Dorsolateral prefrontal cortex (tissue), 122 donors: ENCODE measurements at places on chromosomes 16 and 17. TPM values are rescaled to one million over a fixed set of nuclear protein-coding genes. Genes with fewer than 3 reads are reported as not detected.

Gene TPPP3
- total RNA-seq, result 77.0 TPM

GRCh38 chr17:32486111-32486700 is 587 bp upstream of the CDK5R1 start:
- peak; percentile 81 for DNase-seq

GRCh38 chr17:70608193-70608592 is 438.9 kb downstream of the KCNJ2 start:
- DNase-seq, result no peak

GRCh38 chr17:55289106-55289446 is 24.3 kb downstream of the HLF start:
- no peak for DNase-seq

GRCh38 chr17:80187090-80187489 is 17.3 kb downstream of the CARD14 start:
- no peak for DNase-seq

Gene MYCBPAP
- total RNA-seq, result 3.7 TPM

DNA sequence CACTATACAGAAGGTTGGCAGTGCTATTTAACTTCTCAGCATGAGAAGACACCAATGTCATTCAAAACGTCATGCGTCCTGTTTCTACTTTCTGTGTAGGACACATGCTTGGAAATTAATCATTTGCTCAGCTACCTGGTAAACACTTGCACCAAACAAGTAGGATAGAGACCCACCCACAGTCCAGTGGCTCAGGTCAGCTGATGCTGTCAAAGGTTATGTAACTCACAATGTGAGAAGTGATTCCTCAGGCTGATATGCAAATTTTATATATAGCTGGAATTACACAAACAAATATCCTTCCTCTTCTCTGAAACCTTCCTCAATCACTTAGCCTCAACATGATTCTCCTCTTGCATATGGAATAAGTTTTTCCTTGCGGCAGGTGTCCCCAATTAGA is 59.6 kb downstream of the ZZEF1 start:
- DNase-seq, result no peak

GRCh38 chr17:48026502-48027321 is 10.9 kb downstream of the COPZ2 start:
- DNase-seq, result peak; percentile 83

- DNase-seq, result no peak
Measured at GRCh38 chr17:59815965-59816364, 76.8 kb downstream of the TUBD1 start.

DNA sequence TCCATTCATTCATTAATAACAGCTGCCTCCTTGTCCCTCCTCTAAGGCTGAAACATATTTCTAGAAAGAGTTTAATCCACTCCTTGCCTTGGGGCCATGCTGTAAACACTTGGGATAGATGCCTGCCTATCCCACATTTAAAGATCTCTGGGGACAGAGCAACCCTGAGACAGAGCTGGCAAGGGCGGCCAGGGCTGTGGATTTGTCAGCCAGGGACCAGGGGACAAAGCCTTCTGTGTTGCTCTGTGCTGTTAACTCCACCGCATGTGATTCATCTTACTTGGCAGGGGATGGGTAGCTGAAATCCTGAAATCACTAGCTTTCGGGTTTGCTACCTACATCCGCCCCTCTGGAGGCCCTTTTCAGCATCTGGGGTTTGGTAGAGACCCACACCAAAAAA is 392.9 kb downstream of the SLC39A11 start:
- DNase-seq, result peak; percentile 64

DNA sequence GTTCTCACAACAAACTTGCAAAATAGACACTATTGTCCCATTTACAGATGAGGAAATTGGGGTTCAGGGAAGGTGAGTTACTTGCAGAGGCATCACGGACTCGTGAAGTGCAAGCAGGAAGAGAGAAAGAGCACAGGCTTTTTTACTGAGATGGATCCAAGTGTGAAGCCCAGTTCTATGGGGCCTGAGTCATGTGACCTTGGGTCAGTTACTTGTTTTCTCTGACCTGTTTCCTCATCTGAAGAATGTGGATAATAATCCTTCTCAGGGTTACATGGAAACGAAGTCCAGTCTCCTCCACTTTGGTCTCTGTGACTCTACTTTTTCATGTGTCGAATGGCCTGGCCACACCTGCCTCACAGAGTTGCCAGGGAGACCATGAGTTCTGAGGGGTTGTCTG is 134.4 kb downstream of the SPACA3 start:
- no peak for DNase-seq

Gene ARL17B
- total RNA-seq, result 32.7 TPM

DNA sequence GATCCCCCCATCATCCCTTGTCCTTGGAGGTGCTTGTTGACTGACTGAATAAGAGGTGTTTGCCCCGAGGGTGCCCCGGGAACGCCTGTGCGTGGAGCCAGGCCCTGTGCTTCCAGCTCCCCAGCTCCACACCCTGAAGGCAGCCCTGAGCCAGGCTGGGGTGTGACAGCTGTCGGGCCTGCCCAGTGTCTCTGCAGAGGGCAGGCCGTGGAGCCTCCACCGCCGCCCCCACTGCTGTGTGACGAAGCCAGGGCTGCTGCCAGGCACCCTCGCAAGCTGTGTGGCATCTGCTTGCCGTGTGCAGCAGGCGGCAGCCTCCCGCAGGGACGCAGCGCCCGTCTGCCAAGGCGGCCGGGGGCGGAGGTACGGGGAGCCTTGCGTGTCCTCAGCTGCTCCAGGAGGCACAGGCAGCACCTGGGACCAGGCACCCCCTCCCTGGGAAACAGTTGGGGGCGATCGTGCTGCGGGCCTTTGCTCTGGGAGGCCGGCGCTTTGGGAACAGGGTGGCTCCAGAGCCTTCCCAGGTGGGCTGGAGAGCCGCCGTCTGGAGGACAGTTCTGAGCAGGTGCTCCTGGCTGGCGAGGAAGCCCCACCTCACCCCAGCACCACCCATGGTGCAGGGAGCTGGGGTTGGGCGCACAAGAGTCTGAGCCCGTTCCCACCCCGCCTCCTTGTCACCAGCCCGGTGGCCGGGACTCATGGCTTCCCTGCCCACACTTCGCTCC is 26.6 kb downstream of the GSE1 start:
- peak; percentile 74 for DNase-seq

Gene RGS11
- total RNA-seq, result 69.8 TPM

Gene C17orf100
- total RNA-seq, result 6.8 TPM

DNA sequence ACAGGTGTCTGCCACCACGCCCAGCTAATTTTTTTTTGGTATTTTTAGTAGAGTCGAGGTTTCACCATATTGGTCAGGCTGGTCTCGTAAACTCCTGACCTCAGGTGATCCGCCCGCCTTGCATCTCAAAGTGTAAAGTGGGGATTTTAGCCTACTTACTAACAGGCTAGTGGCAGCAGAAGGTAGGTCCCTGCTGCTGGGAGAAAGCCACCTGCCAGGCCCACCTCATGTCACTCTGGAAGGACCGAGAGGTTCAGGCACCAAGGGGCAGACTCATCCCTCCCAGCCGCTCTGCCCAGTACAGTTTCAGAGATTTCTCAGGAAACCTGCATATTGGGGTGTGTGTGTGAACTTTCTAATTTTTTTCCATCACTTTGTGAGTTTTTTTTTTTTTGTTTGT is 2.1 kb upstream of the RCVRN start:
- DNase-seq, result no peak

Gene KRTAP4-4
- total RNA-seq, result not detected

GRCh38 chr17:77817953-77818352 is 140.6 kb upstream of the TNRC6C start:
- no peak for DNase-seq

Gene PLXDC1
- total RNA-seq, result 35.8 TPM

DNA sequence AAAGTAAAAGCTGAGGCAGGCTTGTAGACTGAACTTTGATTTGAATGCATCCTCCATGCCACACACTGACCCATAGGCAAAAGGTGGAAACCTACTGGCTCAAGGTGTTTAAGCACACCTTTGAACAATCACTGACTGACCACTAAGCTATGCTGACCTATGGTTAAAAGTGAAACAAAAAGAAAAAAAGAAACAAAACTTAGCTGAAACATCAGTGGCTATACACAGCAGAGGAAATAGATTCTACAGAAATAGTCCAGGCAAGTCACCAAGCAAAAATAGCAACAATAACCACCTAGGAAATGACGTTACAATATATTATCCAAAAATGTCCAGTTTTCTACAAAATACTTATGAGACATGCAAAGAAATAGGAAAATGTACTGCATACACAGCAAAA is 60.2 kb downstream of the RPGRIP1L start:
- no peak for DNase-seq

Gene RUNDC3A
- total RNA-seq, result 309 TPM

GRCh38 chr16:31253642-31254045 is 6.1 kb upstream of the ITGAM start:
- no peak for DNase-seq

DNA sequence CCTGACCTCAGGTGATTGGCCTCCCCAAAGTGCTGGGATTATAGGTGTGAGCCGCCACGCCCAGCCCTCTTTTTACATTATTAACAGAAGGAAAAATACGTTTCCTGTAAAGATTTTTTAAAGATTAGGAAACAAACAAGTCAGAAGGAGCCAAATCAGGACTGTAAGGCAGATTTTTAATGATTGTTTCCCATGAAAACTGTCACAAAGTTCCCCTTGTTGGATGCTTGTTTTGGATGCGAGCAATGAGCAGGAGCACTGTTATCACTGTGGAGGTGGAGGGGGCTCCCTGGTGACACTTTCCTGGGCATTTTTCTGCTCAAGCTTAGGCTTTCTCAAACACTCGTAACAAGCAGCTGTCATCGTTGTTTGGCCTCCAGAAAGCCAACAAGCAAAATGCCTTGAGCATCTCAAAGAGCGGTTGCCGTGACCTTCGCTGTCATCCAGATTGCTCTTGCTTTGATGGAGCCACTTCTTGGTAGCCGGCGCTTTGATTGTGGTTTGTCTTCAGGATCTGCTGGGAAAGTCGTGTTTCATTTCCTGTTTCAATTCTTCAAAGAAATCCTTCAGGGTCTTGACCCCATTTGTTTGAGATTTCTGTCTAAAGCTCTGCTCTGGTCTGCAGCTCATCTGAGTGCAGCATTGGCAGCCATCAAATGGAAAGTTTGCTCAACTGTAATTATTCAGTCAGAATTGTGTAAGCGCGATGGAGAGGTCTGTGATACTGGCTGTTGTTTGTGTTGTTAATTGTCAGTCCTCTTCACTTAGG is 128.7 kb downstream of the RPTOR start:
- DNase-seq, result no peak

DNA sequence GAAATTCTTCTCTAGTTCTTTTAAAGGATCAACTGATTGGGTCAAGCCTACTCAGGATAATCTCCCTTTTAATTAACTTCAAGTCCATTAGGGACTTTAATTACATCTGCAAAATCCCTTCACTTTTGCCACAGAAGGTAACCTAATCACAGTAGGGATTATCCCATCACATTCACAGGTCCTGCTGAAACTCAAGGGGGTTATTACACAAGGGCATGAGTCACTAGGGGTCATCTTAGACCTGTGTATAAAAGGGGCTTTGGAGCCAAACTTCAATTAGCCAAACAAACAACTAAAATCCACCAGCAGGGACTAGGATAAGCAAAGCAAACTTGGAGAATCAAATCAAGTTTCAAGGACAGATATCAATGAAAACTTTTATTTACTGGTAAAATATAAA is 19.4 kb downstream of the CIAPIN1 start:
- no peak for DNase-seq

GRCh38 chr17:49013311-49014213 is 16.4 kb downstream of the IGF2BP1 start:
- DNase-seq, result no peak

Gene SLFN12
- 5.0 TPM for total RNA-seq

DNA sequence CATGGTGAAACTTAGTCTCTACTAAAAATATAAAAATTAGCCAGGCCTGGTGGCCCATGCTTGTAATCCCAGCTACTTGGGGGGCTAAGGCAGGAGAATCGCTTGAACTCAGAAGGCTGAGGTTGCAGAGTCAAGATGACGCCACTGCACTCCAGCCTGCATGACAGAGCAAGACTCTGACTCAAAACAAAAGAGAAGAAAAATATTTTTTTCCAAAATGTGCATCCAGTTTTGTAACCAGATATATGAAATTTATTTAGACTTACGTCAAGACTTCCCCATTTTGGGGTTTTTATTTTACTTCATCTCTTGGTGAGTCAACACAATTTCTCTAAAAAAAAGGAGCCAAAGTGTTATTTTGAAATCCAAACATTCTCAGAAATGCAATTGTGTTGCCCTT is 5.5 kb upstream of the TM4SF5 start:
- no peak for DNase-seq

Gene SLC13A2
- total RNA-seq, result not detected

Gene SHISA6
- total RNA-seq, result 9.7 TPM

DNA sequence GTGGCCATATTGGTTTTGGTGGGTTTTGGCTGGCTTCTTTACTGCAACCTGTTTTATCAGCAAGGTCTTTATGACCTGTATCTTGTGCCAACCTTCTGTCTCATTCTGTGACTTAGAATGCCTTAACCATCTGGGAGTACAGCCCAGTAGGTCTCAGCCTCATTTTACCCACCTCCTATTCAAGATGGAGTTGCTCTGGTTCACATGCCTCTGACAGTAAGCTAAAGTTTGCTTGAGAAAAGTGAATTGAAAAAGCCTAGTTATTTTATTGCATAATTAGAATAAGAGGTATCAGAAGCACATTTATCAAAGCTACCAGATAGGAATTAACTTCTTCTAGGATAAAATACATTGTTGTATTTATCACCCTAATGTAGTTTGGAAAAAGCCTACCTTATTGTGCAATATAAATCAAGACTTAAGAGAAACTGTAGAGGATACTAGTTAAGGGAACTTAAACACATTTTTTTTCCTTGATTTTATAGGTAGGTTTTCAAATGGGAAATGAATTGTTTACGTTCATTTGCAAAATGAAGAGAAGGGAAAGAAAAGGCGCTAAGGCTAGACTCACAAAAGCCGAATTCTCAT is 202.3 kb upstream of the KCNJ16 start:
- no peak for DNase-seq

- no peak for DNase-seq
Measured at GRCh38 chr17:55722742-55723487, at the start of gene TMEM100. Gene TMEM100, minus strand, starts transcription at chr17:55722864. Its CDS starts 1,794 bp downstream, at chr17:55721070.
